CD4-positive, CD25-positive, alpha-beta regulatory T cell (primary cell): ENCODE measurements at places on chromosomes 7 and 10. TPM values are rescaled to one million over a fixed set of nuclear protein-coding genes. Genes with fewer than 3 reads are reported as not detected.

The ABLIM1 gene
- 131 TPM for total RNA-seq

- DNase-seq = no peak
Measured at GRCh38 chr7:158567153-158567603, 20.4 kb downstream of the PTPRN2 start.

DNA sequence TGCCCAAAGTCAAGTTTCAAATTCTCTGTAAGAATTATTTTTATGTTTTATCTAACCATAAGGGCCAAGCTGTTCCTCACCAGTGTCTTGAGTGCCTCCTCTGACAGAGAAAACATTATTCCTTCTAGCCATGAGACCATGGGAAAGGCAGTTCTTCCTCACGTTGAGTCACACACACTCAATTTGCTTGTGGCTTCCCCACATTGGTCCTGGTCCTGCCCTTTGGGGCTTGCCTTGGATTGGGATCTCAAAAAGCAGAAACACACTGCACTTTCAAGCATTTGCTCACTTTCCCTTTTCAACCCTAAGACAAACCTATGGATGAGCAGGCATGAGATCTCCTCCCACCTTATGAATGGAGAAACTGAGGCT, 248.3 kb upstream of the IGFBP3 start:
- no peak for DNase-seq

- no peak for DNase-seq
Measured at GRCh38 chr10:283140-283479, 147.9 kb downstream of the ZMYND11 start.

- no peak for DNase-seq
Measured at GRCh38 chr10:93434991-93435491, 47.1 kb downstream of the MYOF start.

The ASB15 gene
- total RNA-seq = not detected
